ENCODE measurements at places on chromosomes 11 and 22.
A peak's percentile ranks its signal among the peaks of the same experiment; 100 is the strongest.

GRCh38 chr22:23512721-23513120, 67.4 kb downstream of the IGLL1 start:
- DNase-seq = no peak

DNA sequence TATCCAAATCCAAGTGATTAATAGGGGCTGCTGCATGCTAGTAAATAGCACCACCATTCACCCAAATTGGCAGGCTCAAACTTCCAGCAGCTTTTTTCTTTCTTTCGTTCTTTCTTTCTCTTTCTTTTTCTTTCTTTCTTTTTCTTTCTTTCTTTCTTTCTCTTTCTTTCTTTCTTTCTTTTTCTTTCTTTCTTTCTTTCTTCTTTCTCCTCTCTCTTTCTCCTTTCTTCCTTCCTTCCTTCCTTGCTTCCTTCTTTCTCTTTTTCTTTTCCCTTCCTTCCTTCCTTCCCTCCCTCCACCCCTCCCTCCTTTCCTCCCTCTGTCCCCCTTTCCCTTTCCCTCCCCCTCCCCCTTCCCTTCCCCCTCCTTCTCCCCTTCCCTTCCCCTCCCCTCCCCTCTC, 81.5 kb downstream of the PDE3B start:
- DNase-seq = no peak

DNA sequence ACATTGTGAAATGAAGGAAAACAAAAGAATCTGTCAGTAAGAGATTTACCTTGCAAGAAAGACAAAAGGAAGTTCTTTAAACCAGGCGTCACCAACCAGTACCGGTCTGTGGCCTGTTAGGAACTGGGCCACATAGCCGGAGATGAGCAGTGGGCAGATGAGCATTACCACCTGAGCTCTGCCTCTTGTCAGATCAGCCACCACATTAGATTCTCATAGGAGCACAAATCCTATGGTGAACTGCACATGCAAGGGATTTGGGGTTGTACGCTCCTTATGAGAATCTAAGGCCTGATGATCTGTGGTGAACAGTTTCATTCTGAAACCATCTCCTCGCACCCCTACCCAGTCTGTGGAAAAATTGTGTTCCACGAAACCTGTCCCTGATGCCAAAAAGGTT, 108.2 kb downstream of the CYP2R1 start:
- no peak for DNase-seq

- peak; percentile 93 for DNase-seq
These were observed 8.0 kb upstream of the SLC43A3 start for GRCh38 chr11:57434640-57435546.

GRCh38 chr11:85913513-85913912, 58.3 kb downstream of the CCDC83 start:
- no peak for DNase-seq

DNA sequence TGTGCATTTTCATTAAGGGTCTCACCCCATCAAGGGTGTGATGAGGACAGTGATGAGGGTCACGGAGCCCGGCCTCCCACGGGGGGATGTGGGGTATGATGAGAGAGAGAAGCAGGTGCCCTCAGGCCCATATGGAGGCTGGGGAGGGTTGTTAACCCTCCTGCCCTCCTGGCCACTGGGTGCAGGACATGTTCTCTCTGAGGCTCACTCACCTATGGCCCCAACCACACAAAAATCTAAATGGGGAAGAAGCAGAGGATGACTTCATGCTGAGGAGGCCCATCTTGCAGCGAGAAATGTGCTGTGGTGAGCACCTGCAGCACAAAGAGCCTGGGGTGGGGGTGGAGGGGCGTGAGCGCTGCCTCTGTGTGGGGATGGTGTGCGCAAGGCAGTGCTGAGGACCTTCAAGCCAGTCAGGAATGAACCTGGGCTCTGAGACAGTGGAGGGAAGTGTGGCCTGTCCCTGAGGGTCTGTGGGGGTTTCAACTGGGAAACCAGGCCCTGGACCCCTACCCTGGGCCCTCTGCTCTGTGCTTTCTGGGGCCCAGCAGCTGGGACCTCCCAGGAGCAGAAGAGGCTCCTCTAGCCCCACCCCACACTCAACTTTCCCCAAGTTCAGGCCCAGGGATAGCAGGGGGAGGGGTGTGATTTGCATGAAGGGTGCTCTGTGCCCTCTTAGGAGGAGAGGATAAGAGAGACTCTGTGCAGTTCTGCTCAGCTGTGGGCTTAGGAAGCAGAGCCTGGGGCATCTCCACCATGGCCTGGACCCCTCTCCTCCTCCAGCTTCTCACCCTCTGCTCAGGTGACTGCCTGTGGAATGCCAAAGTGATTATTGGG, 43.0 kb upstream of the TOP3B start:
- no peak for DNase-seq

GRCh38 chr11:108586600-108586999, 7.0 kb downstream of the EXPH5 start:
- DNase-seq = no peak

- no peak for DNase-seq
These were observed 517.7 kb downstream of the ETS1 start for GRCh38 chr11:128069665-128070064.

GRCh38 chr11:39247570-39248137, 2211.8 kb downstream of the LRRC4C start:
- DNase-seq = no peak

DNA sequence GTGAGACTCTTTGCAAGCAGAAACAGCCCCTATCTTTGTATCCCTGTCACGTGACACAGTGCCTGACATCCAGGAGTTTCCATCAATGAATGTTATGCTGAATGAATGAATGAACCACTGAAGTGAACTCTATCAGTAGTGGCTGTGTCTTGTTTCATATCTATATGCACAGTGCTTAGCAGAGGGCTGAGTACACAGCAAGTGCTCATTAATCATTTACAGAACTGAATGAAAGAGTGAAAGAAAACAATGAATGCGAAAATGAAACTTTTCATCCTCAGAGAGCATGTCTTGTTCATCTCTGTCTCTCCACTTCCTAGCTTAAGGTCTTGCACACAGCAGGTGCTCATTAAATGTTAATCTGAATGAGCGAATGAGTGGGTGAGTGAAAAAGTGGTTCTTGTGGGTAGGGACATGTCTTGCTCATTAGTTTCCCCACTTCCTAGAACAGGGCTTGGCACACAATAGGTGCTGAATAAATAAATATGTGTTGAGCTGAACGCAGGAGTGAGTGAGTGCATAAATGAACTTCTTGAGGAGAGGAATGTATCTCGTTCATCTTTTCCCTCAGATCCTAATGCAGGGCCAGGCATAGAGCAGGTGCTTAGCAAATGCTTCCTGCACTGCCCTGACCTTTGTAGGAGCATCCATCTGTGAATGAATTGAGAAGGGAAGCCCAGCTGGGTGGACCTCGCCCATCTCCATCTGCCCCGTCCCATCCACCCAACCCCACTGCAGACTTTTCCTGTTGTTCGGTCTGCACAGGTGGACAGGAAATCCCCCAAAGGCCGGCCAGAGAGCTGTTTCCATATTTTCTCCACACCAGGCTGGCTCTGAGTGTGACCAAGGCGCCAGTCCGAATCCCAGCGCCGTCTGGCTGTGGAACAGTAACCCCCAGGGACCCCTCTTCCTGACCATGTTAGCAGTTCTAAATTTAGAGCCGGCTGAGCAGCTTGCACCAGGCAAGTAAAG, 113.4 kb upstream of the CRYBB3 start:
- DNase-seq = peak; percentile 16

DNA sequence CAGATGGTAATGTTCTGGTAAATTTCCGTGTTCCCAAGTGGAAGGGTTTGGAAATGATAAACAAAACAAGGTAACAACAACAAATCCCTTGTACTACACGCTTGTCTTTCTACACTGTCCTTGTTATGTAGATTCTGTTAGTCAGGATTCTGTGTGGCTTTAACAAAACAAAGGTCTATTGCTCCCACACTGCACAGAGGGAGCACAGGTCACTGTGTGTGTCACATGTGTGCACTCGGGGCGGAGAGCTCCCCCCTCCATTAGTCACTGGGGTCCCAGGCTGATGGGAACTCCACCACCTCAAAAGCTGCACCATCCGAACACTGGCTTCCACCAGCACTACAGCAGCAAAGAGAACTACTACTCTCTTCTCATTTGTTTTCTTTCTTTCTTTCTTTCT, 227.9 kb downstream of the NTM start:
- no peak for DNase-seq

DNA sequence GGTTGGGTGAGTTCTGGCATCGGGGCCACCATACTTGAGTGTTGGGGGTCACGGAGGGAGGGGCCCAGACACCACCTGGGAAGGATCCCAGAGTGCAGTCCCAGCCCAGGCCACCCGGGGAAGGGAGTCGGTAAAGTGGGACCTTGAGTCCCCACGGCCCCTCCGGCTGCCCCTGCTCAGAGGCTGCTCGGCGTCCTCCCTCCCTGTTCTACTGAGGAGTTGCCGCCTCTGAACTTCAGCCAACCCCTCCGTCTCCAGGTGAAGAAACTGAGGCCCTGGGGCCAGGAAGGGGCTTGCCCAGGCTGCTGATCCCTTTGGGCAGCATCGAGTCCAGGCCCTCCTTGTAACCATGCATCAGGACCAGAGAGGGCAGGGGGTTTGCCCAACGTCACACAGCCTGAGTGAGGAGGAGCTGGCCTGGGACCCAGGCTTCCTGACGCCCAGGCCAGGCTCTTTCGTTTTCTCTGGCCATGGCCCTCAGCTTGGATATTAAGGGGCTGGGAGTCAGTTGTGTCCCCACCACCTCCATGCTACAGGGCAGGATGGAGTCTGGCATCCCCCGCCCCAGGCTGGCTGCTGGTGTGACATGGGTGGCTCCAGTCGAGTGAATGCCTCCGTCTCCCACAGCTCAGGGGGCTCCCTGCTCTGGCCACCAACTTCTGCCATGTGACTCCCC, 1.3 kb downstream of the PARVG start:
- DNase-seq = no peak

GRCh38 chr11:17730608-17731462, 3.7 kb upstream of the KCNC1 start:
- peak; percentile 6 for DNase-seq

- peak; percentile 26 for DNase-seq
These were observed 13.0 kb downstream of the MS4A3 start for GRCh38 chr11:60069450-60069849.

DNA sequence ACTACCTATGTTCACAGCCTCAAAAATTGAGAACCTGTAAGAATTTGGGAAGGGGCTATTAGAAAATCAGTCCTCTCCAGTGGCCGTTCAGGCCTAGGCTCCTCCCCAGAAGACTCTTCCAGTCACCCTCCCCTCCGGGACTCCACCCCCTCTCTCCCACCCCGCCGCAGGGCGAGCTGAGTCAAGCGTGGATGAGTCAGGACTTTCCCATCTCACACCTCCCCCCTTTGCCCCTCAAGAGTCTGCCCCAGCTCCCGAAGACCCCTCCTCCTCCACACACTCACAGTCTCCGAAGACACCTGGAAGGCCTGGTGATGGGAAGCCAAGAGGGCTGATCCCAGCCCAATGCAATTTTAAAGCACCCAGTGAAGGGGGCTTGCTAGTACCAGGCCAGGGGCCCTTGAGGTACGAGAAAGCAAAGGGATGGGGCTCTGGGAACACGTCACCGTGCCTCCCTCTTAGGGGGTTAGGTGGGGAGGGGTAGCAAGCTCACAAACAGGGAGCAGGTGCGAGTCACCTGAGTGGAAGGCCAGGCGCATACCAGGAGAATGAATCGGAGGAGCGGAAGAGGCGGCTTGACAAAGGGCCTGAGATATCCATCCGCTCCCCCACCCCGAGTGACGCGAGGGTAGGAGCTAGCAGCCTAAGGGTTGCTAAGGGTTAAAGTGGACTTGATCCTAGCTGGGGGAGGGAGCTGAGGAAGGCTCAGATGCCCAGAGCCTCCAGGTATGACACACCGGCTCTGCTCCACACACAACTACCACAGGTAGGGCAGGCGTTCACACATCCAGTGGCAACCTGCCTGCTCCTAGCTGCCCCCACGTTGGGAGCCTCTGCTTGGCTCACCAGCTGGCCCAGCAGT, 13.6 kb downstream of the BCL9L start:
- no peak for DNase-seq

DNA sequence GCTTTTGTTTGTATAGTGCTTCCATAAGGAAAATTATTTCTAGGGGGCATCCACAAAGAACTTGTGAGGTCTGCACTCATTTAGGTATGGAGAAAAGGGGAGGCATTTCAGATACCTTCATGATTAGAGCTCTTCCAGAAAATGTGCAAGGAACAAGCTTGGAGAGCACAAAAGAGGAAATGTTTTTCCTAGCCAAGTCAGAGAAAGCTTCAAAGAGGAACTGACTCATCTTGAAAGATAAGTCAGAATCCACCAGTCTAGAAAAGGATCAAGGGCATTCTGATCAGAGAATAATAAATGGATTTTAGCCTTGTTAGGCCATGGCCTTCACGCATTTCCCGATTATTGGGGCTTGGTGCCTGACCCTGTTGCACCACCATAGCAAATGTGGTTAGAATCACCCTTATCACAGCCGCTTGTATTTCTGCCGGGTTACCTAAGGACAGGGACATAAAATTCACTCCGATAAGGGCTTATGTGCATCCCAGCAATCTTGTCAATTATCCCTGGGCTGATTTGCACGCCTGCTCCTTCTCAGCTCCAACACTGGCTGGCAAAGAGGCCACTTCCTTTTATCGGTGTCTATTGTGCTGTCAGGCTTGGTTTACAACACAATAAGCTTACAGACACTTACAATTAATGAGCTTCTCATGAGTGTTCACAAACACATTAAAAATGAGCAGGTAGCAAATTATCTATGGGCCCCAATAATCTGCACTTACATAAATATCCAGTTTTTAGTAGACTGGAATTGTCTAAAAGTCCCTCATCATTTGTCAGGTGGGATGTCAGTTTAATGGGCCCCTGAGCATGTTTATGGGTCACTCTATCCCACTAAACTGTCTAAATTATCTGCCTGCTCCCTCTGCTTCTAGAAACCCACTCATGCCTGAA, 613.5 kb downstream of the SOX6 start:
- DNase-seq = no peak

GRCh38 chr11:58024601-58025091, 965 bp downstream of the OR9Q1 start:
- DNase-seq = peak; percentile 96

GRCh38 chr11:86220653-86221052, 23.9 kb upstream of the EED start:
- DNase-seq = no peak

DNA sequence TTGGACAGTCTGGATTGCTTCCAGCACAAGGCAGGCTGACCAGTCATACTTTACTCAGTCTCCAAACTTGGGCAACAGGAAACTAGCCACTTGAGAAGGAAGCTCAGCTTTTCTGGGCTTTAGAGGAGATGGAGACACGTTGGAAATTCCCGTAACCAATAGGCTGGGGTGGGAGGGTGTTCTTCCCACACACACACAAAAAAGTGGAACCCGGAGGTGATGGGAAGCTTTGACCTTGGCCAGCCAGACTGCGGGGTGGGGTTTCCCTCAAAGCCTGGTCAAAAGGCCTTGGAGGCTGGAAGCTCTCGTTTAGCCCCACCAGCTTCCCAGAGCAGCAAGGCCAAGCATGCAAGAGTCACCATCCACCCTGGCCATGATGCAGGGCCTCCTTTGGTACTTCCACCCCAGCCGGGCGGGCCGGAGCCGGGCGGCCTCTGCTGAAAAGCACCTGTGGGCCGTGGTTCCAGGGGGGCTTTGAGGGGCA, 126.2 kb downstream of the BCR start:
- DNase-seq = no peak

- DNase-seq = no peak
These were observed 144.0 kb downstream of the CRYBB2 start for GRCh38 chr22:25363474-25363873.

Measured in epithelial cell of proximal tubule (primary cell).